CD4-positive, alpha-beta memory T cell (primary cell): ENCODE measurements at places on chromosomes 2 and 18.

- no peak for DNase-seq
Observed at GRCh38 chr18:62446511-62446910, 76.3 kb upstream of the ZCCHC2 start.

- DNase-seq, result no peak
Observed at GRCh38 chr2:211103989-211104388, 547.6 kb downstream of the CPS1 start.

DNA sequence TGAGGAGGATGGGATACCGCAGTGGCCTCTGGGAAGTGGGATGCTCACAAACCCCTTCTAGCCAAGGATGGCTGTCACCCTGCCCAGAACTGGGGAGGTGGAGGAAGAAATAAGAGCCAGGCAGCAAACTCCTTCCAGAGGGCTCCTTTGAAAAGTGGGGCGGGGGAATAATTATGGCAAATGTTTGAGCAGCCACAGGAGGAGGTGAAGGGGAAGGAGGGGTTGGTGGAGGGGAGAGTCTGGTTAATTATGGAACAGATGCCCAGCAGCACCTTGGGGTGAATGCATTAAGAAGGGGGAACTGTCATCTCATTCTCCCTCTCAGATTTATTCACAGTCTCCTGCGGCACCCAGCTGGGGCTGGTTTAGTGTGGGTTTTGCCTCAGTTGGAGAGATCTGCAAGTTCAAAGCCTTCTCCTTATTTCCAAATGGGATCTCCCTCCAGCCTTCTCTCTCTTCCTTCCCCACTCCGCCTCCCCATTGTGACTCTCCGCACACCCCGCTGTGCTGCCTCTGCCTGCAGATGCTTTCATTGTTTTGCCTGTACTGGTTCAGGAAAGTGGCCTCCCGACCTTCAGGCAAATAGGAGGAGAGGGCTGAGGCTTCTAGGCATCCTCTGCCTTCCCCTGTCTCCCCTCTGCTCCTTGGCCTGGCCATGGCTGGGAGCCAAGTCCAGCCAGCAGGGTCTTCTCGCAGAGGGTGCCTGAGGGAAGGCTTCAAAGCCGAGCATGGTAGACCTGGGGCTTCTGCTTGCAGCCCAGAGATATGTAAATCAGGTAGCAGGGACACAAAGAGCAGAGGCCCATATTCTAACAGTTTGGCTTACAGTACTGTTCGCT is 457.2 kb upstream of the MEX3C start:
- DNase-seq, result no peak

GRCh38 chr2:178990533-178991241 is 59.2 kb downstream of the CCDC141 start:
- no peak for DNase-seq

GRCh38 chr2:36330473-36331395 is 24.8 kb upstream of the CRIM1 start:
- no peak for DNase-seq

DNA sequence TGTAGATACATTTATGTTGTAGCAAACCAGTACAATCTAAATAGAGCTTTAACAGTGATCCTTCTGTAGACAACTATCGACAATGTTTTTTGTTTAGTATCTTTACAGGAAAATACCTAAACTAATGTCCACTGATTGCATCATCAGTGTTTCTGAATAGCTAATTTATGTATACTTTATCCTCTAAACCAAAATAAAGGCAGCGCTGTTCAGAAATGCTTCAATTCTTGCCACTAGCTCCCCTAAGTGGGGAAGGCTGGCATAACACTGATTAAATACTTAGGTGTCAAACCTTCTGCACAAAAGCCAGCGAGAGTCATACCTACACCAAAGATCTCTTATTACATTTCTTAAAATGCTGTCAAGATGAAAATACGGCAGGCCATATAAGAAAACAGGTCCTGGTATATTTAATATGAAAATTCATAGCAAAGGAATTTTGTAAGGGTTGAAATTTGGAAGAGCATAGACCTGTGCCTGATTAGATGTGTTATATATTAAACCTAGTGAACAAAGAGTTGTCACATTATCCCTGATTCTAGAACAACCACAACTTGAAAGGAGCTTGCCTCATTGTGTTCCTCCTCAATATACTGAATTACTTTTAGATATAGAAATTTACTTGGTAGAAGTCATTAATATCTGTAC is 1693.4 kb upstream of the SLC39A10 start:
- no peak for DNase-seq

GRCh38 chr2:207967121-207967520 is 58.2 kb downstream of the PLEKHM3 start:
- DNase-seq, result no peak

- no peak for DNase-seq
Observed at GRCh38 chr18:22933966-22934423, 867 bp downstream of the RBBP8 start.

DNA sequence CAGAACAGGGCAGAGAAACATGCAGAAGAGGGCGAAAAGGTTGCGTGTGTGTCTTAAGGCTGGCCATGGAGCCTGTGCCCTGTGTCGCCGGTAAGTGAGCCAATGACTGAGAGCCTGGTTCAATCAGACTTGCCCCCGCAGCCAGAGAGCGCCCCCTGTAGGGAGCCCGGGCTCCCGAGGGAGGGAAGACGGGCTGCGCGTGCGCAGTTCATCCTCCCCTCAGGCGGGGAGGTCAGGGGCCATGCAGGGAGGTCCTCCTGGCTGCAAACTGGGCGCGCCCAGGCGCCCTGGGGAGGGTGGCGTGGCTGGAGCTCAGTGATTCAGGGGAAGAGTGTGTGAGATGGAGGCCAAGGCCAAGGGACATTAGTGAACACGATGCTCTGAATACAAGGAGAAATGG is 276.6 kb downstream of the PHLPP1 start:
- DNase-seq, result no peak

- no peak for DNase-seq
Observed at GRCh38 chr2:202718614-202719013, 83.8 kb downstream of the FAM117B start.

DNA sequence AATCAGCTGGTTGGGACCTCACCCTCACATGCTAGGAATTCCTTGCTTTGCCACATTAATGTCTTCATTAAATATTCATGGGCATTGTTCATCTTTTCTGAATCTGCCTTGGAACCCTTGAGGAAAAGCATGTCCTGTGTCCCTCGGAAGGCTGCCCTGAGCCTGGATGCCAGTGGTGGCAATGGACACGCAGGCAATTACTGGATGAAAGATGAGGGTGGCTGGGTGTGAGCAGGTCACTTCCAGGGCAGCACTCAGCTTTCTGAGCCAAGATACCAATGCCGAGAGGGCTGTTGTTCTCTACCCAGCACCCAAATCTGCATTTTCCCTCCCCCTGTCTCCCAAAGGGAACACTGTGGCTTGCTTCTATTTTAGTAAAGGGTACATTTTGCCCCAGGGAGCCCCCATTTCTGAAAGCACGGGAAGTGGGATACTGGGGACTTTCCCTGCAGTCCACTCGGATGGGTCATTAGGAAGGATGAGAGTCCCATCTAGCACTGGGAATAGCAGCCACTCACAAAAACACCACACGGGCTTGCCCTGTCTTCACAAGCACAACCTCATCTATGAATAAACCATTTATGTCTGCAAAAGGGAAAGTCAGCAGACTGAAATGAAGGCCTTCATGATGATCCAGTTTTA is 234.8 kb downstream of the SOX11 start:
- no peak for DNase-seq

- DNase-seq, result no peak
Observed at GRCh38 chr2:70214953-70215549, 24.2 kb upstream of the C2orf42 start.

- DNase-seq, result no peak
Observed at GRCh38 chr18:14914771-14915170, 166.8 kb downstream of the ANKRD30B start.

- DNase-seq, result no peak
Observed at GRCh38 chr2:128746356-128746755, 427.7 kb upstream of the HS6ST1 start.
